ENCODE measurements at places on chromosomes 5 and 9. TPM values are rescaled to one million over a fixed set of nuclear protein-coding genes. Genes with fewer than 3 reads are reported as not detected.

DNA sequence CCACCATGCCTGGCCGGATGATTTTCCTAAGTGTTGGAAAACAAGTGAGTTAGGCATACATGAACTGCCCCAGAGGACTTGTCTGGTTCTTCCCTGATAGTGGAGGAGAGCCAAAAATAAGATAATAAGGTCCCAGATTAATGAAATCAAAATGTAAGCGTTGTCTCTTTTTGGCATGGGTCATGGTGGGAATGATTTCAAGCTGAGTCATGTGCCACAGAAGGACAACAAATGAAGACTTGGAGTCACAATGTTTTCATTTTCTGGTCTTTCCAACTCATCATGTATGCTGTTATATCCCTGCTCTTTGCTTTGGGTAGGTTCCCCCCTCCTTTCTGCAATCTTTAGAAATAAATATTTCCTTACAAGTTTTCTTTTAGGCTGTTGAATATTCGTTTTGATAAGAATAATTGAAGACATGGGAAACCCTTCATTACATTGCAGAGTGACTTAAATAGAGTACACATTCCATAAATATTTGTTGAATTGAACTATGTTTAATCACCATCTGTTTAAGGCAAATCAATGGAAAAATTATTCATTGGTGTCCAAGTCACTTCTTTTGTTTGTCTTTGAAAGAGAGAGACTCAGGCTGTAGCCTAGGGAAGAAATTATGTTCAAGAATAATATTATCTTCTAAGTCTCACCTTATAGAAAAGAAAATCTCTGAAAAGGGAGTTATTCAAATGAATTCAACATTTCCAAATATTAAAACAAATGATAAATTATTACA lies 196.3 kb downstream of the CSNK1G3 start:
- DNase-seq: no peak

DNA sequence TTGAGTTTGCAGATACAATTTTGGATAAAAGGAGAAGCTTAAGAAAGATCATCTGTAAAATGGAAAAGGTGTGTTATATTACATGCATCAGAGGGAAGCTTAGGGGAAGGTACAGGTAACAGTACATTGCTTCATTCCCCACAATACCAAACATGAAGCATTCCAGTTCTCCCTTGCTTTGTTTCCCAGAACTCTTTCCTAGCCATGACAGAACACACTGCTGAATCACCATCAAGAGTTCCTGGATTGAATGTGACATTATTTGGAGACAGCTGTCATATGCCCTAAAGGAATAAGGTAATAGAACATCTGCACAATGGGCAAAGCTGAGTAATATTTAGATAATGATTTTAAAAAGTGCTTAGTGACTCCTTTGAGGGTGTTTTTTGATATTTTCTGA lies 303.5 kb upstream of the ST8SIA4 start:
- DNase-seq: no peak

DNA sequence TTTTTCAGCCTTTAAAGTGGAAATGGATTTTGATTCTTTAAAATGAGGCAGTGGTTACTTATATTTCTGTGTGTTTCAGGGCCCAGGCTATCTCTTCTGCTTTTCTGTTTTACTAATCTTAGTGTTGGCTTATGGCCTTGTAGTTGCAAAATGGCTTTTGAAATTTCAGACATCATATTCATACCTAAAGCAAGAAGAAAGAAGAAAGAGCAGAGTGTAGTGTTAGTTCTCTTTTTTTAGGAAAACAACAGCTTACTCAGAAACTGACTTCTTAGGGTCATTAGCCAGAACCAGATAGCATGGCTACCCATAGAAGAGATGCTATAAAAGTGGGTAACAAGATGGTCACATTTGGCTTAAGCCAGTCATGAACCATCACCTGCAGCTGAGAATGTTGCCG lies 20.9 kb downstream of the ZBED3 start:
- DNase-seq: no peak

- no peak for DNase-seq
Measured at GRCh38 chr9:79580055-79580454, 8.3 kb downstream of the TLE4 start.

DNA sequence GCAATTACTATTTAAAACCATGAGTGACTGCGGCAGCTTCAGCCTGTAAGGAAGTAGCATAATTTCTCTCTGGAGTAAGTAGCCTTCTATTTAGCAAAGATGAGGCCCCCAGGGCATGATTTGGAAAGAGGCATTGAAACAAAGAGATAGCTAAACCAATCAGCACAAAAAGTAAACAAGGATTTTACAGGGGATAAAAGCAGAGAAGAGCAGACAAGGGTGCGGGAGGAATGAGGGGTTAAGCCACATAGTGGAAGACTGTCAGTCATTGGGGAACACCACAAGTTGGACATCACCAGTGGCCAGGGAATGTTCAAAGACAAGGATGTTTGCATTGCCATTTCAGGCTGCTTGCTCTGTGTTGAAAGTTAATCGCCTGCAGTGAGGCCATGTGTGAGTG lies 24.0 kb upstream of the C5orf63 start:
- DNase-seq: no peak

DNA sequence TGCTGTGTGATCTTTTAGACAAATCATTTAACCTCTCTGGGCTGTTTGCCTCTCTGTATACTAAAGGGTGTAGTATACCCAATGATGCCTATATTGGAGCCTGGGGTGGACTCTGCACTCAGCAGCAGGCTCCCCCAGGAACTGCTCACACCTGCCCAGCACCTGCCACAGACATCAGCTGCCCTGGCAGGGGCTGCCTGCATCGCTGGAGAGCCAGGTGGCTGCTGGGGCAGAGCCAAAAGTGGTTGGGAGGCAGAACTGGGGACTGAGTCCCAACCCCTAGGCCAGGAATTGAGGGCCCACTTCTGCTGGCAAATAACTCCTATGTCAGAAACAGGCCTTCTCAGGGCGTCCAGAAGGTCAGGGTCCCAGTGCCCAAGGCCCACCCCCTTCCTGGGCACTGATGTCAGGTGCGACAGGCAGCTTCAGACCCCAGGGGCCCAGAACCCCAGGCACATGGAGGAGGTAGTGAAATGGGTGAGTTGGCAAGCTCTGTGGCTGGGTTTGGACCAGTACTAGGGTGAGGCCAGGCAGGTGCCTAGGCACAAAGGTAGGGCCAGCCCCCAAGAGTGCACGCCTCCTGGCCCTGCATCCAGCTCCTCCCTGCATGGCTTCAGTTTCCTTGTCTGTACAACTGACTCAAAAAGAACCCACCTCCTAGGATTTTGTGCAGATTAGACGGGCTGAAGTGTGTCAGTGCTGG lies 5.8 kb downstream of the UNC5A start:
- no peak for DNase-seq

DNA sequence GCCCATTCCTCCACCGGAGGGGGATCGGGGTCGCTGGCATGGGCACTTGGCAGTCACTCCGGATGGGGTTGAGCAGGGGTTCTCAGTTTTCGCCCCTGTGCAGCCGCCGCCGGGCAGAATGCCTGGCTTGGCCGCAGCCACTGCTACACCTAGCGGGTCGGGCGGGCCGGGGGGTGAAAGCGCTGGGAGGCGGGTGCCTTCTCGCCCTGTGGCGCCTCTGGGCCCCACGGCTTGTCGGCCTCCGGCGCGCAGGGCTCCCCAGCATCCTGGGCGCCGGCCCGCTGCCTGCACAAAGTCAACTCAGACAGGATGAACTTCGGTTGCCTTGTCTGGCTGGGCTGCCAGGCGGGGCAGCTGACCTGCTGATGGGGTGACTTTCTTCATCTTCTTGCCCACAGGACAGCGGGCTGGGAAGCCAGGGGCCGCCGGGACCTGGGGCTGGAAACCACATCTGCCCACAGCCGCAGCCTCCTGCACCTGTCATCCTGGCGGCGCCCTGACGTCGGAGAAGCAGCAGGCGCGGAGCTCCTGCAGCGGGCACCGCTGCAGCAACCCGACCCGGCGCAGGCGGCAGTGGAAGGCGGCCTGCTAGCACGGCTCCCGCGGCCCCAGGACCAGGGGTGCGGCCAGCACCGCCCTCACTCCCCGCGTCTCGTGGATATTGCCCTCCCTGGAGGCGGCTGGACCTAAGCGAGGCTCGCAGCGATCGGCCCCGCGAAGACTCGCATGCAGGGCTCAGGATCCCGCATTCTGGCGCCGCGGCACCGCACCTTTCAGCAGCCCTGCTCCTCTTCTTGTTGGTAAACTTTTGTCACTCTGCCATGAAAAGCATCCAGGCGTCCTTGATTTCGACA lies 1.3 kb upstream of the ANKRD18A start:
- DNase-seq: no peak

DNA sequence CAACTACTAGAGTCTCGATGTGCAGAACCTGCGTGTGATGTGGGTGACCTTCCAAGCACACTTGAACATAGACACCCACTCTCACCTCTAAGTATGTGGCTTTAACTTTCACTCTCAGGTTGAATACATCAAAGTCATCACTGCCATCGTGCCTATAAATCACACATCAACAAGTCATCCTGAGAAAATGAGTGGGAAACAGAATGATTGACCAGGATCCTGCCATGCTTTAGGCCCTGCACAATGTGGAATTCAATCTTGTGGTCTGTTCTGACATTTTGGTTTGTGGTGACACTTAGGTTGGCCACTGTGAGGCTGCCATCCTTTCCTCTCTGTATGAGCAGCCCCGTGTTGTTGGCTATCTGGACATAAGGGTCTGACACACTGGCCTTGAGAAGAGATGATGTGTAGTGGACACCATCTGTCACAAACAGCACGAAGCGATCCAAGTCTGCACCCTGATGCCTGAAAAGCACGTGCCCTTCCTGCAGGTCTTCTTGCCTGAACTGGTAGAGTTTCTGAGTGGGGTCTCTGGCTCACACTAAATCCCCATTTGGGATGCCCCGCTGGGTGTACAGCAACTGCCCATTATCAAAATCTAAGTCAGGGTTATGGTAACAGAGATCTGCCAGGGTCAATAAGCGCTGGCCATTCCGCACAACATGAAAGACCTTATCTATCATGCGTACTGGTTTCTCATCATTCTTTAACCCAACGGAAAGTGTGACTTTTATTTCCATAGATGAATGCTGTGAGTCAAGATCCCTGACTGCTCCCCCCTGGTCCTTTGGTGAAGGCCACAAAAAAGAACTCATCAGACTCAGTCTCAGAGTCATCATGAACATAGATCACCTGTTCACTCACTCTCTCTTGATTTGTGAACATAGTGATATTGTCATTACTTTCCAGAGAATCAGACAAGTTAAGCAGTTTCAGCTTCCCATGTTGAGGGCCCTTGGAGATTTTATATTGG lies 116.6 kb downstream of the ESM1 start:
- DNase-seq: no peak

DNA sequence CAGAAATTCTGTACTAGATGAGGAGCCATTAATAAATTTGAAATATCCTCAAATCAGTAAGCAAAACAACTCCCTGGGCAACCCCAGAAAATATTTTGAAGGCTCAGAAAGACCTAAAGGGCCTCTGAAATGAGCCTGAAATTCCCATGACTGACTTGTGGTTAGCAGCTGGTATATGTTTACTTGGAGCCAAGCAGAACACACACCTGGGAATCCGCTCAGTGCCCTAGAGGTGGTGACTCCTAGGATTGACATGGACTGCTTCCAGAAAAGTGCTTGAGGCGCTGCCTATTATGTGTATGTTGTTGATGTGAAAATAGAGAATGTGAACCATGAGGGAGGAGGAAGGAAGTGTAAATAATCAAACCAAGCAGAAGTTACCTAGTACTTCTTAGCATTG lies 14.7 kb downstream of the RFK start:
- DNase-seq: no peak

- no peak for DNase-seq
Measured at GRCh38 chr9:297104-297972, 82.7 kb downstream of the DOCK8 start.

DNA sequence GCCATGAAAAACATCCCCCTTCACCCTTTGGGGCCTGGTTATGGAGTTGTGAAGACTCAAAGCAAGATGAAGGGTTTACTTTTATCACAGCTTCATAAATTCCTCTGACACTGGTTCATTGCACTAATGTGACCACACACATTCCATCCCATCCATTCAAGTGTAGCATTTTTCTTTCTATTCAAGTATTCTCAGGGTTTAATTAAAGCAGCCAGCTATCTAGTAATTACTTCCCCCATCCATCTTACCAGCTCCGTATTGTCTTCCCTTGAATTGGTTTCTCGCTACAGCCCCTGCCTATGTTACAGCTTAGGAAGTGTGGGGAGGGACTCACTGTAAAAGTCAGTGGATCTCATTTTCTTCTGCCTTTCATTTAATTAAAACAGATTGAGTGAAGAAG lies 387.0 kb upstream of the RFX3 start:
- no peak for DNase-seq

DNA sequence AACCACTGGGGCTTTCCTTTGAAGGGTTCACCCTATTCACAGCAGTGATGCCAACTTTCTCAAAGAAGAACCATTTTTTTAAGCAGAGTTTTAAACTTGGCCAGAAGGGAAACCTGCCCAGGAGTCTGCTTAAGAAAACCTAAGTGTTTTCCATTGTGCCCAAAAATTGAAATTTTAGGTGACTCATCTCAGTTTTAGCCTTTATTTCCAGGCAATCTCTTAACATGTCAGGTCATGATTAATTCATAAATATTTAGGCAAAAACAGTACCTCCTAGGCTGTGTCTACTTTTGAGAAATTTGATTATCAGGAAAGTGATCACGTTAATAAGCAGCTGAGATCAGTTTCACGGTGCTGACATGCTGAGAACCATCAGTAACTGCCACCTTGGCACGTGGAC lies 61.9 kb downstream of the TLE1 start:
- DNase-seq: no peak

DNA sequence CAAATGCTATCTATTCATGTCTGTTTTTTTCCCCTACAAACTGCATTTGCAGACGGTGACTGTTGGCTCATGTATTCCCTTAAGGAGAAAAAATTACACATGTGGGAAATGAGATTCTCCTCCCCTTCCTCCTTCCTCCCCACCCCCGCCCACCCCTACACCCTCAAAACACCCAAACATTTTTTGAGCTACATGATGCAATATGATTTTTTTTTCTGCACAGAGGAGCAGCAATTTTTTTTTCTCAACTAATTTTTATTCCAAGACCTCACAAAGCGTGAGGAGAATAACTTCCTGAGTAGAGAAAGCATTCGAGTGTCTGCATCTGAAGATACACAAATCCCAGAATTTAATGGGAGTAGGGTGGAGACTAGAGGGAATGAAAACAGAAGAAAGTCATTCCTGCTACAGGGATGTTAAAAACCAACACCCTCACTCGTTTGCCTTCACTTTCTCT lies 118.1 kb downstream of the PRDM6 start:
- DNase-seq: no peak

DNA sequence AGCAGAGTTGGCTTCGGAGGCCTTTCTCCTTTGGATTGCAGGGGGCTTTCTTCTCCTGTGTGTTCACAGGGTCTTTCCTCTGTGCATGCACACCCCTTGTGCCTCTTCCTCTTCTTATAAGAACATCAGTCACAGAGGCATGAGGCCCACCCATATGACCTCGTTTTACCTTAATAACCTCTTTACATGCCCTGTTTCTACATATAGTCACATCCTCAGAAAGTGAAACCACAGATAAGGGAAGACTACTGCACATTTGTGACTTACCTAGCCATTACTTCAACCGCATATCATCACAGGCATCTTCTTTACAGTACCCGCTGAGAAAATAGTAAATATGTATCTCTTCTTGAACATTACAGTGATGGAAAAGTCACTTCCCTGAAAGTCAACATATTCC lies 204.9 kb upstream of the TARS1 start:
- DNase-seq: no peak

- DNase-seq: no peak
Measured at GRCh38 chr5:122144236-122144635, 14.9 kb downstream of the ZNF474 start.

The SLC2A8 gene
- polyA plus RNA-seq: 25.0 TPM

The MAP1B gene
- 13.6 TPM for polyA plus RNA-seq

The PCDHB2 gene
- 5.1 TPM for polyA plus RNA-seq

The SLC25A48 gene
- 3.4 TPM for polyA plus RNA-seq

The PCDHB11 gene
- polyA plus RNA-seq: 4.7 TPM

The IL4 gene
- not detected for polyA plus RNA-seq

The TAF11L5 gene
- polyA plus RNA-seq: not detected

The NR2F1 gene
- polyA plus RNA-seq: 258 TPM

The DTWD2 gene
- polyA plus RNA-seq: 14.7 TPM

The LMBRD2 gene
- 15.8 TPM for polyA plus RNA-seq
